ENCODE measurements at places on chromosomes 7 and 10.

DNA sequence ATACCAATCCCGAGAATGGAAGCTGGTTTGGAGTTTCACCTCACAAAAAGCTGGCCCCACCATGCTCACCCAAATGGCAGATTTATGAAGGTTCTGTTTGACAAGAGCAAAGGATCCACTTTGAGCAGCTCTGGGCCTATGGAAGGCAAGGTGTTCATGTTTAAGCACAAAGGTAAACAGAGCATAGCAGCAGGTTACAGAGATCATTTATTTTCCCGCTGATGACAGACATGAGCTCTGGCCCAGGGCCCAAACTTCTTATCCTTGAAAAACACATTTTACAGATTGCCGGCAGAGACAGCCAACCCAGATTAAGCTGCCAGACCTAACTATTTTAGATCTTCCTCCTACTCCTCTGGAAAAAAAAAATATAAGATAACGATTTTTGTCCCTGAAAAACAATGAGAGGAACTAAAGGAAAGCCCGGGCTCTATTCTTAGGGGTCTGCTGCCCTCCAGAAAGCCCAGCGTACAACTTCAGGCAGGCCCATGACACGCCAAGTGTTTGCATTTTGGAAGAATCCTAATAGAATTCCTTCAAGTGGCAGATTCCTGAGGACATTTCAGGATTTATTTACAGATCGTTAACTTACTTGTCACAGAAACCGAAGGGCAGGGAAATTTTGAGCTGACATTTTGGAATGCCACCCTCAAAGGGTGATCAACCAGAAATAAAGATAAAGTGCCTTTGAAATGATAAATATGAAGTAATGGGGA, 40.0 kb downstream of the SYPL1 start:
- no peak for DNase-seq

DNA sequence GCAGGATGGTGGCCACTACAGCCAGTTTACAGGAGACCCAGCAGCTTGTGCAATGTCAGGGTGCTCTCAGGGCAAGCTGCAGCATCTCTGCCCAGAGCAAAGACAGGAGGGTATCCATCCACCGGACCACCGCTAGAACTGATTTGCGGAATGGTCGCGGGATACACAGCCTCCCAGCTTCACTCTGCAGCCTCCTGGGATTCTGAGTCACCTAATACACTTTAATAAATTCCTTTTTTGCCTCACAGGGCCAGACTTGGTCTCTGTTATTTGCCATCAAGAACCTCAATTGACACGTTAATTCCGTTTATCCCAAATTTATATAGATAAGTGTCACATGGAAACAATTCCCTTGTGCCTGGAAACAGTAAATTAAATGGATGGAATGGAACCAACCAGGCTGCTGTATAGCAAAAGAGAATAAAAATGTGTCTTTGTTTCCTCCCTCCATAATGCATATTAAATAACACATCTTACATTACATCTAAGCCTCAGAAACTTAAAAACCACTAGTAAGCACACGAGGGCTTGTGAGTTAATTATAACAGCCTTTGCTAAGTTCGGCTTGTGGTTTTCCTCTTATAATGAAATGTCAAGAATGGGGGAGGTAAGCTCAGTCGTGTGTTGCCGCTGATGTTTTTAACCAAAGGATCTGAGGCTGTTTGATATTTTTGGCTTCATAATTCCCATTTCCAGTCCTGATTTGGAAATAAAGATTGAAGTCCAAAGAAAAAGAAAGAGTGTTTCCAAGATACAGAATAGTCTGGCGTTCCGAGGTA, 52.1 kb downstream of the ADRB1 start:
- DNase-seq: no peak

DNA sequence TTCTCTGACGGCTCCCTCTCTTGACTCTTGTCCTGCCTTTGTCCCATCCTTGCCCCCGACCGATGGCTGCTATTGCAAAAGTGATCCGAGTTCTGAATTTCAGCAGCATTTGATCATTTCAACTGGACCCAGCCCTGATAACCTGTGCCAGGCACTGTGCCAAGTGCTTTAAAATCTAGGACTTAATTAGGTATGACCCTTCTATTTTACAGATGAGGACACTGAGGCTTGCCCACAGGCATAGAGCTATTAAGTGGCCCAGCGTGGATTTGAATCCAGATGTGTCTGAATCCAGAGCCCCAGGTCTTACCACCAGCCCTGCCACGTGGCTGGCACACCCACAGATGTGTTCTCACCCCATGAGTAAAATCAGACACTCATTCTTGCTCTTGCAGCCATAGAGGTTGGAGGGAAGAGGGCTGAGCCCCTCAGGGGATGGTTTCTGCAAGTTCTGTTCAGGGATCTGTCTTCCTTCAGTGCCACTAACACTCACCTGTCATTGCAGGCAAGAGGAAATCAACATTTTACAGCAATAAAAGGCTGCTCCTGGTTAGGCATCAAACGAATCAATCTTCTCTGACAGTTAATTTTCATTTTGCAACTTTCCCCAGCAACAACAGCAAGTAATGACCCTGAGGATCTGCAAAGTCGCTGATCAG, 101.2 kb downstream of the GRID1 start:
- no peak for DNase-seq

- DNase-seq: no peak
These were observed 964.8 kb downstream of the SORCS3 start for GRCh38 chr10:105605918-105606317.

- no peak for DNase-seq
These were observed 24.7 kb downstream of the LSMEM1 start for GRCh38 chr7:112505495-112505894.

DNA sequence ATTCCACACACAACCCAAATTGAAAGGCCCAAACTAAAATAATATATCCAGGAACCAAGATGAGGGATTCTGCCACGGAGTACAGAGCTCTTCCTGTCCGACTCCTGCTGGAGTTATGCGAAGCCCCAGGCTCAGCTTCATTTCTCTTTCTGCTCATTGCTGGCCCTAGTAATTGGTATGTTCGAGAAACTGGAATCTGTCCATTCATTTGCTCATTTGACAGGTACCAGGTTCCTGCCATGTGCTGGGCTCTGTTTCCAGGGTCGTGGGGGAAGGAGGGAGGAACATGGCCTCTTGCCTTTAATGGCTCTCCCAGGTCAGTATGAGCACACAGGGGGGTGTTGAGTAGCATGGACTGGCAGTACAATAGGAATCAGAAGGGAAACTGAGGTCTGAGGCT, 179.2 kb upstream of the SHH start:
- DNase-seq: no peak

- DNase-seq: no peak
These were observed 122.5 kb downstream of the C1GALT1 start for GRCh38 chr7:7304705-7305450.

GRCh38 chr10:123841560-123841959, 50.0 kb downstream of the CPXM2 start:
- no peak for DNase-seq

GRCh38 chr7:149277871-149278270, 15.9 kb downstream of the ZNF783 start:
- no peak for DNase-seq
